Activated T-helper 2 cell treated with anti-CD3 and anti-CD28 coated beads, Interferon-gamma antibody, Interleukin-2, Interleukin-4, amounts not matched to agents 10 μg/mL and 5 μg/mL and 100 μg/mL, durations not matched to agents 14 hours and 24 hours and 36 hours (primary cell): ENCODE measurements at places on chromosomes 16 and 17. TPM values are rescaled to one million over a fixed set of nuclear protein-coding genes. Genes with fewer than 3 reads are reported as not detected.

- no peak for DNase-seq
- H3K36me3 ChIP-seq, result no peaks in the 10 kb centered on the region
- H3K27me3 ChIP-seq, result no peaks in the 10 kb centered on the region
- no peak overlapping the region for H3K4me3 ChIP-seq
- no peak overlapping the region for H3K27ac ChIP-seq
Measured at GRCh38 chr16:19823322-19823721, 61.3 kb downstream of the GPRC5B start.

DNA sequence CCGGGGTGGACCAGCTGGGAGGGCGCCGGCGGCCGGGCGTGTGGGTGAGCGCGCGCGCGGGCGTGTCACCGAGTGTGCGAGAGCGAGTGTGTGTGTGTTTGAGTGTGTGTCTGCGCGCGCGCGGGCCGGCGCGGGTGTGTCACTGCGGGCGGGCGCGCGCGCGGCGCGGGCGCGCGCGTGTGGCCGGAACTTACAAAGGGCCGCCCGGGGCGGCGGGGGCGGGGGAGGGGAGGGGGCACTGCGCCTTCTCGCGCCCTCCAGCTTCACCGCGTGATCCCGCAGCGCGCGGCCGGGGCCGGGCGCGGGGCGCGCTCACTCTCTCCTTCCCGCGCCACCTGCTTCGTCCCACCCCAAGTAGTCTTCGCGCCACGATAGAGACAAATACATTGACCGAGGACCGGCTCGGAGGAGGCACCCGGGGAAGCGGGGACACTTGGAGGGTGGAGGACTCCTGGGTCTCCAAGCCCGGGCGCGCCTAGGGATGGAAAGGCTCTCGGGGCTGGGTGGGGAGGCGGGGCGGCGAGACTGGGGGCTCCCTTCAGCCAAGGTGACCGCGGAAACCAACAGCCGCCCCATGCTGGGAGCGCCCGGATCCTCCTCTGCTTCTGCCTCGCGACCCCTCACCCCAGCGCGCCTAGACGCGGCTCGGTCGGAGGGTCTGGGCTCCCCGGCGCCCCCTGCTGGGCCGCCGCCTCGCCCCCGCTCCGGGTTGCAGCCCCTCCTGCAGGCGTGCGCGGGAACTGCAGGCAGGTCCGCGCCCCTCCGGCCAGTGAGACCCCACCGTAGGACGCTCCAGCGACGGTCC is at the start of gene SRCIN1:
TSS of gene SRCIN1 (minus strand) at position 112 of the 805 bp plus-strand sequence. CDS start 247 bp downstream, outside the sequence.
- H3K27ac ChIP-seq, result no peak within 1 kb of the TSS
- DNase-seq, result peak; percentile 25

GRCh38 chr16:83244057-83244456 is 563.7 kb upstream of the HSBP1 start:
- DNase-seq, result no peak
- no peaks in the 10 kb centered on the region for H3K27me3 ChIP-seq
- H3K4me1 ChIP-seq, result no peaks in the 10 kb centered on the region
- H3K27ac ChIP-seq, result no peak overlapping the region

DNA sequence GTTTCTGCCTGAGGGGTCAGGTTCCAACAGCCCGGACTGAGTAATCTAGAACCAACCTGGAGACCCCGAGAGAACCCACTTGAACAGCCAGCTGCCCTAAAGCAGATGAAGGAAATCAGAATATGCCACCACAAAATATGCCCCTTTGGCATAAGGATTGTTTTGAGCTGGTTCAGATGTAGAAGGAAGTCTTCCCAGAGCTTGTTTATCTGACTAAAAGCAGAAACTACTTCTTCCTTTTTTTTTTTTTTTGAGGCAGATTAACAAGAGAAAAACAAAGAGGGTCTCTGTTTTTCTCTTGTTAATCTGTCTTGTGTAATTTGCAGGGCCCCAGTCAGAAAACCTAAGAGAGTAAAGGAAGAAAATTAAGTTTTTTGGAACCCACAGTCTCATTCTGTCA is 53.0 kb downstream of the PECAM1 start:
- no peaks in the 10 kb centered on the region for H3K36me3 ChIP-seq
- no peaks in the 10 kb centered on the region for H3K4me1 ChIP-seq
- no peak overlapping the region for H3K27ac ChIP-seq
- H3K27me3 ChIP-seq, result peaks cover 2% of the 10 kb centered on the region

- H3K36me3 ChIP-seq, result peaks cover 12% of the 10 kb centered on the region
- no peak overlapping the region for H3K27ac ChIP-seq
- peaks cover 19% of the 10 kb centered on the region for H3K4me1 ChIP-seq
- no peak overlapping the region for H3K4me3 ChIP-seq
Measured at GRCh38 chr16:1530883-1531637, 2.4 kb upstream of the TMEM204 start.

DNA sequence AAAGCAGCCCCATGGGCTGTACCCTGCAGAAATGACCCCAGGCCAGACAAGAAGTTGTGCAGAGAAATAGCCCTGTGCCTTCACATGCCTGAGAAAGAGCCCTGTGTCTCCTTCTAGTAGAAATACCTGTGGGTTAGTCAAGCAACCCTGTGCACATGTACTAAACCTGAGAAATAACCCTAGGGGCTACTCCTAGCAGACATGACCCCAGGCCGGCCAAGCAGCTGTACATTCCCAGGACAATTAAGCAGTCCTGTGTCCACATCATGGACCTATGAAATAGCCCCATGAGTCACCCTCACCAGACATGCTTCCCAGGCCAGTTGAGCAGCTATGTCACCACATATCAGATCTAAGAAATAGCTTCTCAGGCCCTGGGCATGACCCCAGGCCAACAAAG is 519.7 kb upstream of the CA10 start:
- DNase-seq, result no peak
- H3K4me3 ChIP-seq, result no peak overlapping the region

DNA sequence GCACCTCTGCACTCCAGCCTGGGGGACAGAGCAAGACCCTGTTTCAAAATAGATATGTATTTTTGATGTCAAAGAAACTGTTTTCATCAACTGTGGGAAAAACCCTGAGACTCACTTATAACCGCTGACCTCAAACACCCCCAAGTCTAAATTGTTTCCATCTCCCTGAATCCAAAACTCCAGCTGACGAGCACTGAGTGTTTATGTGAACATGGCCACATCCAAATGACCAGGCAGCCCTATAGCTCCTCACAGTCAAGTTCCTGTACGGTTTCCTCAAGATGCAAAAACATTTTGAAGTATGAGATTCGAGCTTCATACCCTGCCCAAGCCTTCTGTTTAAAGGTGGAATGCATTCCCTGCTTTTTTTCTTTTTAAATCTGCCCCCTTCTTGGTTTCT is 45.3 kb upstream of the ZCCHC14 start:
- H3K27ac ChIP-seq, result peak overlapping the region; percentile 52
- H3K36me3 ChIP-seq, result no peaks in the 10 kb centered on the region
- H3K27me3 ChIP-seq, result peaks cover 19% of the 10 kb centered on the region
- DNase-seq, result no peak
- peaks cover 5% of the 10 kb centered on the region for H3K4me1 ChIP-seq
- no peak overlapping the region for H3K4me3 ChIP-seq

DNA sequence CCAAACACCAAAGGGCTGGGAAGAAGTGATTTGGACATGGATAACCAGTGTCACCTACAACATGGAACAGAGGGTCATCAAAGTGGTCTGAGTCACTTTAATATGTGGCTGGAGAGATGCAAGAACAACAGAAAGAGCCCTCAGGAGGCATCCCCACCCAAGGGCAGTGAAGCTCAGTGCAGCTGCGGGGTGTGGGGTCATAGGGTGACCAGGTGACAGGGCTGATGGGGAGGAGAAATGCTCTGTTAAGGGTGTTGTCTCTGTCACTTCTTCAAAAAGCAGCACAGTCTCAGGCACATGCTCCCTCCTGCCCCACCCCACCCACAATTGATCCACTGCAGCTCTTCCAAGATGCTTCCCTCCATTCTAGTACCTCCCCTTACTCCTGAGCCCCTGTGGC is 819.1 kb downstream of the KCNJ18 start:
- H3K27me3 ChIP-seq, result no peaks in the 10 kb centered on the region
- no peak overlapping the region for H3K4me3 ChIP-seq
- DNase-seq, result no peak
- no peak overlapping the region for H3K27ac ChIP-seq
- H3K36me3 ChIP-seq, result no peaks in the 10 kb centered on the region

- no peak for DNase-seq
- H3K27ac ChIP-seq, result no peak overlapping the region
- peak overlapping the region; percentile 39 for H3K4me3 ChIP-seq
- no peaks in the 10 kb centered on the region for H3K36me3 ChIP-seq
- peaks cover 5% of the 10 kb centered on the region for H3K4me1 ChIP-seq
Measured at GRCh38 chr17:73645050-73645871, 1.0 kb upstream of the SDK2 start.

GRCh38 chr17:39118674-39119419 is 32.6 kb downstream of the PLXDC1 start:
- no peaks in the 10 kb centered on the region for H3K4me1 ChIP-seq
- no peak overlapping the region for H3K27ac ChIP-seq
- H3K27me3 ChIP-seq, result no peaks in the 10 kb centered on the region
- H3K4me3 ChIP-seq, result no peak overlapping the region
- no peaks in the 10 kb centered on the region for H3K36me3 ChIP-seq
- no peak for DNase-seq

- DNase-seq, result no peak
- H3K27me3 ChIP-seq, result peaks cover 7% of the 10 kb centered on the region
- H3K27ac ChIP-seq, result no peak overlapping the region
- no peaks in the 10 kb centered on the region for H3K4me1 ChIP-seq
- no peak overlapping the region for H3K4me3 ChIP-seq
- H3K36me3 ChIP-seq, result no peaks in the 10 kb centered on the region
Measured at GRCh38 chr17:74444406-74444805, 12.5 kb downstream of the GPRC5C start.

DNA sequence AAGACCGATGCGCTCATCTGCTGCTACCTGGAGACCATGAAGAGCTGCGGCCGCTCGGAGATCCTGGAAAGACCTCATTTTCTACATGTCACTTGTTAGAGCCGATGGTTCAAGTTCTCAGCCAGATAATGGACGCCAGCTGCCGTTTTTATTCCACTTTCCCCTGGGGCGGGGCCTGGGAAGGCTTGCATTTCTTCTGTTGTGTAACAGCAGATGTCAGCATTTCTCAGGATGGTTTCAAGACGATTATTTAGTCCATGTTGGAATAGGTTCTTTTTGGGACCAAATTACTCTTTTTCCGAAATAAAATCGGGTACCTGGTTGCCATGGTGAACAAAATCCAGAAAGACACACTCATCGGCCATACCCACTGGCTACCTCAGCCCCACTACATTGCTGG is 1418.3 kb downstream of the CDH11 start:
- H3K27me3 ChIP-seq, result no peaks in the 10 kb centered on the region
- no peaks in the 10 kb centered on the region for H3K4me1 ChIP-seq
- DNase-seq, result no peak
- no peak overlapping the region for H3K4me3 ChIP-seq

- H3K4me1 ChIP-seq, result no peaks in the 10 kb centered on the region
- H3K27me3 ChIP-seq, result no peaks in the 10 kb centered on the region
- no peak overlapping the region for H3K4me3 ChIP-seq
Measured at GRCh38 chr17:10457952-10458351, 11.4 kb downstream of the MYH4 start.

DNA sequence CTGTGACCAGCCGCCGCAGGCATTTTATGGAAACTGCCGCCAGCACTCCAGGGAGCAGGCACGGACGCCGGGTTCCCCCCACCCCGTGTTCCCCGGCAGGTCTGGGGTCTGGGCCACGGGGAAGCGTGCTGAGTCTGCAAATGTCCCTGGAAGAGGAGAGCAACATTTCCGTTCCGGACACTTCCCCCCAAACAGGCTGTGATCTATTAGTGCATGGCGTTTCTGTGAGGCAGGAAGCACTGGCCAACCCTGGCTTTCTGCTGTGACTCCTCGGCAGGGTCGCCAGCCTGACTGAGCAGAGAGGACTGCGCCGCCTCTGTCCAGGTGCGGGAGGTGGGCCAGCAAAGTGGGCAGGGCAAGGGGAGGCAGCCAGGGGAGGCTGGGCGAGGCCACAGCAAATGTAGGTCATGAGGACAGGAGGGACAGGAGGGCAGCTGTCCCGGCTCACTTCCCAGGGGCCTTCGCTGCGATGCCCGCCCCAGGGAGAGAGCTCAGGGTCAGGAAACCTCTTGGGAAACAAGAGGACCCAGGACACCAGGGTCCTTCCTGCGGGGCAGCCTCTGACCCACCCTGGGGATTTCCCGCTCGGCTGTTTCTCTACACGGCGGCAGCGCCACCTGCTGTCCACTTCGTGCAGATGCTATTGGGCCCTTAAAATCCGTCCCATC is 9.5 kb downstream of the FOXF1 start:
- no peaks in the 10 kb centered on the region for H3K4me1 ChIP-seq
- no peak overlapping the region for H3K27ac ChIP-seq
- no peaks in the 10 kb centered on the region for H3K36me3 ChIP-seq
- no peak overlapping the region for H3K4me3 ChIP-seq
- peak; percentile 39 for DNase-seq

- H3K4me1 ChIP-seq, result peaks cover 31% of the 10 kb centered on the region
- no peaks in the 10 kb centered on the region for H3K27me3 ChIP-seq
- no peak overlapping the region for H3K27ac ChIP-seq
- H3K36me3 ChIP-seq, result peaks cover 69% of the 10 kb centered on the region
- H3K4me3 ChIP-seq, result peak overlapping the region; percentile 81
Measured at GRCh38 chr16:69329369-69330285, 761 bp downstream of the PDF start.

DNA sequence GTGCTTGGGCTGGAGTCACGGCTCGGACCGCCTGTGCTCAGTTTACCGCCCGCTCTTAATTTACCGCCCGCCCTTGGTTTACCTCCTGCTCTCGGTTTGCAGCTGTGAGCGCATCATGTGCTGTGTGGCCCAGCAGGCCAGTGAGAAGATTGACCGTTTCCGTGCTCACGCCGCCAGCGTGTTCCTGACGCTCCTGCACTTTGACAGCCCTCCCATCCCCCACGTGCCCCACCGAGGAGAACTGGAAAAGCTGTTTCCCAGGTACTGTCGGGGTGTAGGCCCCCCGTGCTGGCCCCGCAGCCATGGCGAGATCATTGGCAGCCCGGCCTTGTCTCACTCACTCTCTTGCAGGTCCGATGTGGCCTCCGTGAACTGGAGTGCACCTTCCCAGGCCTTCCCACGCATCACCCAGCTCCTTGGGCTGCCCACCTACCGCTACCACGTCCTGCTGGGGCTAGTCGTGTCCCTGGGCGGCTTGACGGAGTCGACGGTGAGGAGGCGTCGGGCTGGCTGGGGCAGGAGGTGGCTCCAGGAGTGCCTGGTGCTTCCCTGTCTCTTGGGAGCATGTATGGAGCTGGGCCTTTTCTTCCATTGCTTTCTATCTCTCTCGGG is 89.3 kb upstream of the ZNF750 start:
- peaks cover 65% of the 10 kb centered on the region for H3K36me3 ChIP-seq
- no peak for DNase-seq
- no peak overlapping the region for H3K4me3 ChIP-seq

DNA sequence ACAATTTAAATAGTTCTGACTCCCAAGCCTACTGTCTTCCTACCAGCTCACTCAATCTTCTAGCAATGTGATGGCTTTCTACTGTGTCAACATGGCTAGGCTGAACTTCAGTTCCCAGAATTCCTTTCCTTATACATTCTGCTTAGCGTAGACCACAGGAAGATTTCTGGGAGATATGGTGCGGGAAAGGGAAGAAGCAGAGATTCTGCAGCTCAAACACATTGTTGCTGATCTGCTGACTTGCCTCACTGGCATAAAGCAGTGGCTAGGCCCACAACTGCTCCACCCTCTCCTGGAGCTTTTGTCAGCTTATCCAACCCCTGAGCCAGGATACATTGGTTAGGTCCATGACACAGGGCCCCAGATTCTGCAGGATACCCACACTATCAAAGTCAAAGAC is 58.8 kb downstream of the GAS7 start:
- DNase-seq, result no peak
- H3K4me3 ChIP-seq, result no peak overlapping the region
- H3K27ac ChIP-seq, result no peak overlapping the region

Gene KRT33A
- not detected in 2 replicates for total RNA-seq

Gene TMC7
- total RNA-seq, result not detected in 2 replicates

Gene TEKT5
- total RNA-seq, result not detected in 2 replicates

Gene HS3ST3A1
- 1.2 and 2.2 TPM in 2 replicates for total RNA-seq
